ENCODE measurements at places on chromosomes 5 and 9.

DNA sequence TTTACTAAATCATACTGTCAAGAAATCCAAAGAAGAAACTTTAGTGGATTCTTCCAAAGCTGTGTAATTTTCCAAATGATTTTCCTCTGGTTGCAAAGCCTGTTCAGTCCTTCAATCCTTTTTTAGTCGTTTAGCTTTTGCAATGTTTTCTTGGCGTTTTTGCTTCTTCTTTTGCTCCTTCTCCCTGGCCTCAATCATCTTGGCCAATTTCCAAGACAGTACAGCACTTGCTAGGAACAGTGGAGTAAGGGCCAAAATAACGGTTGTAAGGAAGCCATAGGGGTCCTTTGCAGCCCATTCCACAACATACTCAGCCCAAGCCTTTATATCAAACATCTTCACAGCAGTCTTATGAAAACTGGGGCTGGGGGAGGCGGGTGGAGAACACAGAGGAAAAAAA lies 2.4 kb downstream of the SMIM15 start:
- no peak for DNase-seq

GRCh38 chr5:123936548-123936947 lies 424.6 kb downstream of the CSNK1G3 start:
- no peak for DNase-seq

DNA sequence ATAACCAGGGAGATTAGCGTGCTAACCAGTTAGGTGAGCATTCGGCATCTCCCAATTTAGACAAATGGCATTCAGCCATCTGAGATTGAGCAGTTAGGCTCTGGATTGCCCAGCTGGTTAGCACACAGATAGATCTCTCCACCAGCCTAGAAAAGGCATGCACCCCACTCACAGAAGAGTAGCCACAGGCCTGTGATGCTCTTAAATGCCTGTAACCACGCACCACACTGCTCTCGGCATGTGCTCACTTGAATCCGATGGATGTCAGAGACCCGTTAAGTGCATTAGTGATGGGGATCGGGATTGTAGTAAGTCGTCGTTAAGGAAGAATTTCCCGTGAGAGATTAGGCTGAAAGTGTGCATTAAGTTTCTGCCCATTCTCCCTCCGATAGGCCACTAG lies 23.0 kb downstream of the MARCHF6 start:
- DNase-seq = no peak

GRCh38 chr9:137987244-137988030 lies 109.9 kb downstream of the CACNA1B start:
- DNase-seq = no peak

DNA sequence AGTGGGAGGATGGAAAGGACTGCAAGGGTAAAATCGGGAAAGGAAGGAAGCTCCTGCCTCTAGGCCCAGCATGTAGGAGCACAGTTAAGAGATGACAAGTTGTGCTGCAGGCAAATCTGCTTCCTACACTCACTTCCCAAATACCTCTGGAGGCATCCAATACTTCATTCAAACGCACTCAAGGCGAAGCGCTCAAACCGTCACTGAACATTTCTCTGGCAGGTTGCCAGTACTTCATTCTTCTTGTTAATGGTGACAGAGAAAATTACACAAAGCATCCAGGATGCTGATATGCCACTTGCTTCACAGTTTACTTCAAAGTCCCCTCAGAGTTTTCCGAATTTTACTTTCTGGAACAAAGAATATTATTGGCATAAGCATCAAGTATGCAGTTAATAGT lies 59.8 kb downstream of the NREP start:
- no peak for DNase-seq

- no peak for DNase-seq
Measured at GRCh38 chr9:131839281-131840084, 99.6 kb upstream of the RAPGEF1 start.

DNA sequence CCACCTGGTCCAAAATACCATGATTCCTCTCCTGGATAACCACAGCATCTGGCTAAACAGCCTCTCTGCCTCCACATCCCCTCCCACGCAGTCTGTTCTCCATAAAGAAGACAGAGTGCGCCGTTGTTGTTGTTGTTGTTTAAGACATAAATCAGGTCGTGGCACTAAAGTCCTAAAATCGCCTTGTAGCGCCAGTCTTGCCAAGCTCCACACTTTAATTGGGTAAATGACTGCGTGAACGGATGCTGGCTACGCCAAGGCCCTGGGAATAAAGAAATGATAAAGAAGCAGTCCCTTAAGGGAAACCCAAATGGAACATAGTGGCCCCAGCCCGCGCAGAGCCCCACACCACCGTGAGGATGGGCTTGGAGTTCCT lies 364 bp upstream of the SFXN1 start:
- no peak for DNase-seq

DNA sequence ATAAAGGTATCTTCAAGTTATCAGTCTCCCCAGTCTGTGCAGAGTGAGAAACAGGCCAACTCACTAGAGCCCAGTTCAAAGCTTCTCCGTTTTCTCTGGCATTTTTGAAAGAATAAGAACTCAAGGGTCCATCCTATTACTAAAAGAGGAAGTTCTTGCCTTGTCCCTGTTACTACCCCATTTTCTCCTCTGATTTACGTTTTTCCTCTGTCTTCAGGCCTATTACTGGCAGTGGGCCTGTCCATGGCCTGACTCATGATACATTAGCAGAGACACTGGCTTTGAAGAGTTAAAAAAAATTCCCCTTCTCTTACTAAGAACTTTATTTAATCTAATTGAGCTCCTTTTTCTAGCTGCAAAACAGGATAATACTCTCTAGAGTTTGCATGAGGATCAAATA lies 624.0 kb upstream of the KLF4 start:
- no peak for DNase-seq

DNA sequence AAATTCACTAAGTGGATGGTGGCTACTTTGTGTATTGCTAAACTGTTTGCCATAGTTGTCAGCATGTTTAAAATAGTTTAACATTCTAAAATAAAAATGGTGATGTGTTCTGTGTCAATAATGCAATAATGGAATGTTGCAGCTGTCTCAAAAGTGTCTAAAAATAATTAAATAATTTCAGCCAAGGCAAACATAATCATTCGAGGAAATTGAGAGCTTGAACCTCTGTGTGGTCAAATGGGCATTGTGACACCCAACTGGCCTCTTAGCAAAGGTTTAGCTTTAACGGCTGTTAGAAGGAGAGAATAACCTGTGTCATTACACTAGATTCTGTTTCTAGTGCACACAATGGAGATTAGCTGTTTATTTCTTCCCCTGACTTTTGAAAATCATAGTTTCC lies 278.5 kb downstream of the TMEM167A start:
- no peak for DNase-seq

DNA sequence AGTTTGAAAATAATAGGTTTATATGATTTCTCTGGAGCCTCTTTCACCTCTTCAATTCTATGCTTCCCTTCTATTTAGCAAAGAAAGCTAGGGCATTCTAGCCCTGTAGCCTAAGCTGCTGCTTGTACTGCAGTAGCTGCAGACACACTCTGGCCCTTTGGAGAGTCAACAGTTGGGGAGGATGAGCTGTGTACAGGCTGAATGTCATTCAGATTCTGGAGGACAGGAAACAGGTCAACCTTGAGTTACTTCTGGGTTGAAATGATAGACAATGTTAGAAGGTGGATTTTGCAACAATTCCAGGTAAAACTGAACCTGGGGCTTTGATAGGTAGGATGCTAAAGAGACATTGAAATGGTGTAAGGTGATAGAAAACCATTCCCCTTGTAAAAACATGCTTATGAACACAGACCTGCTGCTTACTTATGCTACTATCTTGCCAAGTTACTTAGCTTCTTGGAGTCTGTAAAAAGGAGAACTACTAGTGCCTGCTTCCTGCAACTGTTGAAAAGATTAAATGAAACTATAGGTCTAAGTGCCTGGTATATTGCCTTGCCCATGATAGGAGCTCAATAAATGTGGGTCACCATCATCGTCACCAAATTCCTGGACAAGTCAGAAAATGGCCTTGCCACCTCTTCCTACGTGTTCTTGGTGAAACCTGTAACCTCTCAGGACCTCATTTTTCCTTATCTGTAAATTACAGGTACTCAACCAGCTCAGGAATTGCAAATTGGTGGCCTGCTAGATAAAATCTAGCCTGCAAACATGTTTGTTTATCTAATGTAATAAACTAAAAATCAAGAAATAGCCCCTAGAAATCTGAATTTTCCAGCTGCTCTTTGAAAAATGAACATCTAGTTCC lies 83.7 kb downstream of the GALNT10 start:
- no peak for DNase-seq
